ENCODE measurements at places on chromosomes 6 and 20.

DNA sequence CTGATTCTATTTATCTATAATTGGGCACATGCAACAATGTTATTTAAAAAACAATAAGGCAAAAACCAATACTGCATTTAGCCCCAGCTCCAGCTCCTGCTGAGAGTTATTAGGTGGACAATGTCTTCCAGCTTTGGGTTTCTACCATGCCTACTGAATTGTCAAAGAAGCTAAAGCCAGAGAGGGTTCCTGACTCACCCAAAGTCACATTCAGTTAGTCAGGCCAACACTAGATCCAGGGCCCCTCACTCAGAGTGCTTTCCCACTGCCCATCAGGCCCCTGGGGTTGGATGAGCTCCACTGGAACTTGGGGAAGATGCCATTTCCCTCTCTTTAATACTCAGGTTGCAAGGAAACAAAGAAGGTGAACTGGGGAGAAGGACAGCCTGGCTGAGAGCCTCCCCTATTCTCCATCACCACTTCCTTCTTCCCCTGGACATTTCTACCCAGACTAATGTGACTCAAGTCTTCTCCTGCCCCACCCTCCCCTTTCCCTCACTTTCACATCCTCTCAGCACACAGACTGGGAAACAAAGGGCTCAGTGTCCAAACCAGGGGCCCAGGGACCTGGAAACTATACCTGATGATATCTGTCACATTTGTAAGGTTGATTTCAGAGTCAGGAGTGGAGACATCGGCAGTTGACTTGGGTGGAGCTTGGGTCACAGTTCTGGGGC, 6.0 kb downstream of the TREM1 start:
- DNase-seq = no peak

GRCh38 chr6:52053038-52053695, 34.2 kb downstream of the PKHD1 start:
- no peak for DNase-seq

DNA sequence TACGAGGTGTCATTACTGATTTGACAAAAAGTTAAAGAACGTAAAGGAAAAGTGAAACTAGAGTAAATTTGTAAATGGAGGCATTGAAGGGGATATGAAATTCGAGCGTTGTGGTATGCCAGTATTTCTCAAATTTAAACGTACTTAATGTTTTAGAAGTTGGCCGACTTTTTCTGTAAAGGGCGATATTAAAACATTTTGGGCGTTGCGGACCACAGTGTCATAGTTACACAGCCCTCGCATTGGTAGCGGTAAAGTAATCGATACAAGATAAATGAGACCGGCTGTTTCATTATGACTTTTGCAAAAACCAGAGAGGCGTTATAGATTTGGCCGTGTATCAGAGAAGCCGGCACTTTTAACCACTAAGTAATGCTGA, 39.6 kb downstream of the OR2B2 start:
- DNase-seq = no peak

DNA sequence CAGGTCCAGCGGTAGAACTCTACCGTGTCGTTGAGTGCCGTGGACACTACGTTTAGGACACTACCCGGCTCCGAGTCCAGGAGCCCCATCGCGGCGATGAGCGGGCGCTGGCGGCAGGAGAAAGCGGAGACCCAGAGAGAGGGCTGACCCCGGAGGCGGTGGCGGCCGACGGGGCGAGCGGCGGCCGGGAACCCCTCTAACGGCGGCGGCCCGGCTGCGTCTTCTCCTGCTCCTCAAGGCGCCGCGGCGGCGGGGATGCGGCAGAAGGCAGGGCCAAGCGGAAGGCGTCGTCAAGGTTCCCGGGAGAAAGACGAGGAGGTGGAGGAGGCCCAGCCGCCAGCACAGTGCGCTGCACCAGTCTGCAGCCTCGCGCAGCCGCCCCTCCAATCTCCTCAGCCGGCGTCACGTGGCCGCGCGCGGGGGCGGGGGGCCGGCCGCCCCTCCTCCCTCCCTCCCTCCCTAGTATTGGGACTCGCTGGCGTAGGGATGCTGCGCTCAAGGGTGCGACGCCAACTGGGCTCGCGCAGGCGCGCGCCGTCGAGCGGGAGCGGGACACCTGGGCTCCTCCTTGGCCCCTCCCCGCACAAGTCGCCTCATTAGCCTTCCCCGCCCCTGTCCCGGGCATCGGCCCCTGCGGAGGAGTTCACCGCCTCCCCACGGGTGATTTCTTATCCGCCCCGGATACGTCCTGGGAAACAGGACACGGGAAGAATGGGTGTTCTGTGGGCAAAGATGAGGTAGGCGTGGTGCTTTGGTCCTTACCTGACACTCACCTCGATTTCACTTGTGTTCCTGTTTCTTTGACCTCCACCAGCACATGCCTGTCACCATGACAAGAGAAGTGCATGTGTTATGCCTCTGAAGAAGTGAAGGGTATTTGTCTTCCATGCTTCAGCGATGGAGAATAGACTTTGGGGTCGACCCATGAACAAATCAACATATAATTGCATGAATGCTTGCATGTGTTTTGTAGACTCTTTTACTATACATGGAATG, at the start of gene ELOVL4:
TSS of gene ELOVL4 (minus strand) at position 363 of the 996 bp plus-strand sequence. CDS start at position 89, 274 bp downstream.
- DNase-seq = peak; percentile 31

- no peak for DNase-seq
Measured at GRCh38 chr6:38051819-38052434, 232.4 kb downstream of the ZFAND3 start.

GRCh38 chr20:40241596-40242343, 447.3 kb downstream of the MAFB start:
- no peak for DNase-seq

DNA sequence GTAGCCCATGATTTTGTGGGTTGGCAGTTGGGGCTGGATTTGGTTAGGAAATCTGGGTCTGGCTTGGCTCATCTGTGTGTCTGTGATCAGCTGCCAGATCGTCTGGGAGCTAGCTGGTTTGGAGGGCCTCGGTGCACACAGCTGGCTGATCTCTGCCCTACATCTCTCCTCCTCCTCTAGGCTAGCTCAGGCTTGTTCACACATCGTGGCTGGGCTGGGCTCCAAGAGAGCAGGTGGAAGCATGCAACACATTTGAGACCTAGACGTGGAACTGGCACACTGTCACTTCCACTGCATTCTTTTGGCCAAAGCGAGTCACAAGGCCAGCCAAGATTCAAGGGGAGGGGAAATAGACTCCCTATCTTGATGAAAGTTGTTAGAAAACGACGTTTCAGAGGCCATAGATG, 15.9 kb downstream of the NDUFAF5 start:
- DNase-seq = no peak

GRCh38 chr6:5994234-5994998, 12.3 kb downstream of the NRN1 start:
- no peak for DNase-seq

GRCh38 chr20:43776691-43777090, 49.9 kb upstream of the GTSF1L start:
- no peak for DNase-seq

- no peak for DNase-seq
Measured at GRCh38 chr20:41877911-41878310, 259.7 kb upstream of the CHD6 start.

DNA sequence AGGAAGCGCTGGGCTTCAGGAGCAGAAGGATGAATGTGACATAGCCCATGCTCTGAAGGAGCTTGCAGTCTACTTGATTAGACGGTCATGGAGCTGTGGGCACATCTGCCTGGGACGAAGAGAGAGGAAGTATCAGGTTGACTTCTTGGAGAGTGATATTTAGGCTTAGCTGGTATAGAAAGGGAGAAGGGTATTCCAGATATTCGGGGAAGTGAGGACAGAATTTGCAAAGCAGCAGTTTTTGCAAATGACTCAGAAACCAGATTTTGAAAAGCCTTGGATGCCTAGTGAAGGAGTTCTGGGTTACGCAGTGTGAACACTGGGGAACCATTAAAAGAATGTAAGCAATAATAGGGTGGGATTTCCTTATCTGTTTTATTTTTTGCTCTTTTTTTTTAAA, 60.7 kb downstream of the EYA4 start:
- no peak for DNase-seq

DNA sequence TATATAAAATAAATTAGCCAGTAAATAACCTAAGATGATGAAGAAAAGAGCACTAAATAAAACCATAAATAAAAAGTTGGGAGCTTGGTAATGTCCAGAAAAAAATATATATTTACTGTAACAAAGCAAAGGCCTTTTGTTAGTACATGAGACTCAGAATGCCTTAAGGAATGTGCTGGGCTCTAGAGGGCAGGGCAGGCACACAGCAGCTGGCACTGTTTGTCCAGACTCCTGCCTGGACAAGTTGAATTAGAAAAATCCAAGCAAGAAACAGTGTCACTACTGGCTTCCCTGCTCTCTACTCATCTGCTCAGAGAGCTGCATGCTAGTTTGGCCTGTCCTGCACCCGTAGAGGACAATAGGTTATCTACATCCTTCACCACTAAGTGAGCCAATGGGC, 8.8 kb downstream of the DEFB129 start:
- no peak for DNase-seq

DNA sequence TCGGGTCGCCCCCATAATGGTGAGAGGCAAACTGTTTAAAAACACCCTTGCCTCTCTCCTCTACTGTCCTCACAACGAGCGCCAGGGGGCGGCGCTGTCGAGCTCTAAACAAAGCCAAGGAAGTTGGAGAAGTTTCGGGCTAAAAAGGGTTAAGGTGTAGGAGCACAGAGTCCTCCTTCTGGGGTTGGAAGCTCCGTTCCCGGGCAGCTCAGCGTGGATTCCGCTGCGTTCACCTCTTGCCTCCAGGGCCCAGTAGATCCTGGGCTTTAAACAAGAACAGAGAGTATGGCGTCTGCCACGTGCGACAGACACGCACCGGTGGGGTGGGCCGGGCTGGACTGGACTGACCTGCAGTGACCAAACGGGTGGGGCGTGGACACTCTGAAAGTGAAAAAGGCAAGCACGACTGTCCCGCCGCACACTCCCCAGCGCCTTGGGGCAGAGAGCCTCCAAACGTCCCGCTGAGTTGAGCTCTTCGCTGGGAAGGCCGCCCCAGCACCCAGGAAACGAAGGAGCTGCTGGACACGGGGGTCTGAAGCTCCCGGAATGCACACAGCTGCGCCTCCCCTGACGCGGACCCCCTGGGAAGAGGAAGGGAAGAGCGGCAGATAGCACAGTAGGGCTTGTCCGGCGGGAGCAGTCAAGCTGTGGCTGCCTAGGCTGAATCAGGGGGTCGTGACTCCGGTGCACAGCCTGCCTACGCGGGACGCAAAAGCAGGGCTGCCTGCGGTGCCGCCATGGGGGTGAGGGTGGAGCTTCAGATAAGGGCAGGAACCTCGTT, 1.6 kb upstream of the THBD start:
- DNase-seq = no peak

- DNase-seq = no peak
Measured at GRCh38 chr6:140784573-140784972, 1348.2 kb upstream of the GJE1 start.

DNA sequence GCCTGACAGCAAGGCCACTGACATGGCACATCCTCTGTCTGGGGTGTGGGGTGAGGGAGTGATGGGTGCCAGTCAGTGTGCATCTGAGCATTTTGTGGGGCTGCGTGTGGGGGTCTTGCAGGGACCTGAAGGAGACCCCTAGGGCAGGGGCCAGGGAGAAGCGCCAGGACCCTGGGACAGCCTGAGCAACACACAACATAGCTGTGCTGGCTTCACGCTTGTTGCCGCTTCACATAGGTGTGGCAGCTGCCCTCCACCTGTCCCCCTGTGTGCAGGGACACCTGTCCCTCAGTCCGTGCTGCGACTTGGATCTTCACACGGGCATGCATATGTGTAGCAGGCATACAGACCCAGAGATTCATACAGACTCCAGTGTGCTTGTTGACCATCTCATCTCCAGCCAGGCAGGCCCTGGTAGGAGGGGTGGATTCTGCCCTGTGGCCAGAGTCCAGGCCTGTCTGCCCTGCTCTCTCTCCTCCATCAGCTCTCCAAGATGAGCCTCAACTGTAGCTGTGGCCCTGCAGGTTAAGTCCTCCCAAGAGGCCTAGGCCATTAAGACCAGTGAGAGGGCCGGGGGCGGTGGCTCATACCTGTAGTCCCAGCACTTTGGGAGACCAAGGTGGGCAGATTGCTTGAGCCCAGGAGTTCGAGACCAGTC, 3.2 kb upstream of the NPBWR2 start:
- DNase-seq = no peak

DNA sequence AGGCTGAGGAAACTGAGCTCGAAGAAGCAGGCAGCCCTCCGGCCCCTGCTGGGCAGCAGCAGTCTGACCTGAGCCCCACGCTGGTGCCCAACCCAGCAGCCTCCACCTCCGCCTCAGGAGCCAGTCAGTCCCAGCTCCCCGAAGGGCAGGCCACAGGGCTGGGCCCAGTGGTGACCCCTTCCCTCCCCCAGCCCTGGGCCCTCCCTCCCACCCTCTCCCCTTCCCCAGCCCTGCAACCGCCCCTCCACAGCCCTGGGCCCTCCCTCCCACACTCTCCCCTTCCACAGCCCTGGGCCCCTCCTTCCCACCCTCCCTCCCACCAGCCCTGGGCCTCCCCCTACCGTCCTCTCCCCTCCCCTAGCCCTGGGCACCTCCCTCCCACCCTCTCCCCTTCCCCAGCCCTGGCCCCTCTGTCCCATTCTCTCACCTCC, 115.0 kb downstream of the TAF4 start:
- no peak for DNase-seq

DNA sequence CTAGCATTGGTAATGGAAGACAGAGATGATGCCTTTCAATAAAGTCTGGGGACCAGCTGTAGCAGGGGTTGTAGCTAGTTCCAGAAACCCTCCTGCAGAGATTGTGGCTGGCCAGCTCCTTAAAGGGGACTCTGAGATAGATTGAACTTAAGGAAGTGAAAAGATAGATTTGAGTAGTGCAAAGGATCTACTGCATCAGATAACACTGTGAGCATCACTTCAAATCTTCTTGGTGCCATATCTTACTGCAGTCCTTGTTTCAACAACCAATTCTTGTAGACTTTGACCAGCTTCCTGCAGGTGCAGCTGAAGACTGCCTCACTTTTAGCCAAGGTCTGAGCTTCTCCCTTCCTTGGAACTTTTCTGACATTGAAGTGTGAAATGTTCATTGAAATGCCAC, 14.8 kb upstream of the CEP162 start:
- no peak for DNase-seq

DNA sequence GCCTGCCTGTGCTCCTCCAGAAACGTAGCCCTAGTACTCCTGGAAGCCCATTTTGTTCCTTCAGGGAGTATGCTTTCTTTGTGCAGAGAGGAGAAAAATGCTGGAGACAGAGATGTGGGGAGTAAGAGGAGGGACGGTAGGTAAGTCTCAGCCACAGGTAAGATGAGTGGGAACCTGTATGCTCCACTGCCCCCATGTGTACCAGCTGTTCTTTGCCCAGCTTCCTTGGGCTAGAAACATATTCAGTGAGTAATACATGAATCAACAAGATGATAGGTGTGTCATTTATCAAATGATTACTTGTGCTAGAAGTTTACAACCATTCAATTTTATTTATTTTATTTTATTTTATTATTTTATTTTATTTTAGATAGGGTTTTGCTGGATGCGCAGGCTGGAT, 13.6 kb upstream of the CEP85L start:
- DNase-seq = no peak
